ENCODE measurements at places on chromosomes 1 and 21.

DNA sequence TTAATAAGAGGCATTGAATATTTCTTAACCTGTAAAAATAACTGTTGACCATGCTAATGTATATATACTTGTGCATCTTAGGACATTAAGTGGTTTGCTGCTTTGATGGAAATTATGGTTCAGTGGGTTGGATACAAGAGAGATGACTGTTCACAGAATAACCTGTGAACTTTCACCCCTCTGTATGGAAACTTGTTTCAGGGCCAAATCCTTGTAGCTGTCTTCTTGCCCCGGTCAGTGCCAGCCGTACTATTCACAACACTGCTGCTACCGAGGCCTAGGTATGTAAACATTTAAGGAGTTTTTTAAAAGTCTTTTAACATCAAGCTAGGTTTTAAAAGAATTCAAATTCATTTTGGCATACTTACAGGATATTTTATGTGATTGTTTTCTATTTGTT is 16.1 kb downstream of the DONSON start:
- no peak for DNase-seq

DNA sequence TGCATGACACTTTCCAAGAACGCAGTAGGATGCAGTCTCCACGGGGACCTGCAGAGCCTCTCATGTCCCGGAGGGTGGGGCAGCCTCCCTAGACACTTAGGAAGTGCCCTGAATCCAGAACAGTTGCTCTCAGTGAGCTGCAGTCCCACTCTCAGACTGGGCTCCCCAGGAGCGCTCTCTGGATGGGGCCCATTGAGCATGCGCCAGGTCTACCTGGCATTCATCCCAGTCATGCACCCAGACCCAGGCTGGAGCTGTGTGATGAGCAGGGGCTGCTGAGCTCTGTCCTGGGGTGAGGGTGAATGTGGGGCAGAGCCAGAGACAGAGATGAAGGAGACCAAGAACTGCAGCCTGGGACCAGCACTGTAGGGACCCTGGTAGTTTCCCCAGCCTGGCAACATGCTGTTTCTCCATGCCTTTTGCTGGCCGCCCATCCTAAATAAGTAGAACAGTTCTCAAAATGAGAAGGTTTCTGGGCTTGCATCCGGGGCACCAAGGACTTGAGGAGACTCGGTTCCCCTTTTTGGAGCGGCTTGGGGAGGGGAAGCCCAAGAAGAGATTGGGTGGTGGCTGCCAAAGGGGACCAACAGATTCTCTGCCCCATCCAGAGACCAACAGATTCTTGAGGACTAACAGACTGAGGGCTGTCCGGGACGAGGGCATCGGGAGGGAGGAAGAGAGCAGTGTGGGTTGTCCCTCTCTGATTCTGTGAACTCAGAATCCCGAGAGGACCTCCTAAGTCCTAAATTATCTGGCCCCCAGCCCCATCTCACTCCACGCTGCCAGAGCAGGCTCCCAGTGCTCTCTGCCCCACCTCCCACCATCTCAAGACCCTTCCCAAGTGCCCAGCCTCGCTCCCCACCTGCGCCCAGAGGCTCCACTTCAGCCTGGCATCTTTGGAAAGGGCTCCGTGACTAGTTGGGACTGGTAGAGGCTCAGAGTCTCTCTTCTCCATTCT is 1.0 kb upstream of the PGLYRP4 start:
- no peak for DNase-seq

- no peak for DNase-seq
Measured at GRCh38 chr1:147815503-147815902, 55.1 kb upstream of the GJA5 start.

- DNase-seq = no peak
Measured at GRCh38 chr1:220528679-220529501, 954 bp downstream of the MARK1 start.

- DNase-seq = no peak
Measured at GRCh38 chr1:112698366-112699310, 8.3 kb downstream of the RHOC start.

DNA sequence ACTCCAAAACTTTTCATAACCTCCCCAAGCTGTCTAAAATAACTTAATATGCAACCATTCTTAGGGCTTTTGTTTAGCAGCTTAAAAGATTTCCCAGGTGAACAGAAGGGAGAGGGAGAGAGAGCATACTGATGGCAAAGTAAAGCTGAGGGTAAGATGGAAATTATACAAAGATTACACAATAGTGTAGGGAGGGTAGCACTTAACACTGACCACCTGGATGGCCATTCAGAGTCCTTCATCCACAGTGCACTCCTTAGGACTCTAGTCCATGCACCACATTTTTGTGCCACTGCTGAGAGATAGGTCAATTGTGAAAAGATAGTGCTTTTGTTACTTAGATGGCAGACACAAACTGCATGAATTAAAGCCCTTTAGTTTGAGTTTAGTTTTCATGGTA is 574.6 kb downstream of the LMO4 start:
- DNase-seq = no peak

Data from stimulated activated CD4-positive, alpha-beta T cell treated with anti-CD3 and anti-CD28 coated beads, TNF-alpha, amount 100 ng/mL, for 4 hours (primary cell).